ENCODE measurements at places on chromosomes 5 and 9. TPM values are rescaled to one million over a fixed set of nuclear protein-coding genes. Genes with fewer than 3 reads are reported as not detected.

Gene STPG3
- total RNA-seq = not detected

Gene FOXD4L6
- total RNA-seq = not detected

Gene NDOR1
- 9.2 TPM for total RNA-seq

Gene PALM2AKAP2
- total RNA-seq = under 0.01 TPM

Gene APBA1
- 0.52 TPM for total RNA-seq

Gene IL9
- not detected for total RNA-seq

Gene NIPAL4
- 11.5 TPM for total RNA-seq

Gene C6
- total RNA-seq = not detected

Gene SCGB3A2
- not detected for total RNA-seq

Gene CEL
- 0.21 TPM for total RNA-seq

Gene FSTL4
- total RNA-seq = 0.52 TPM

Gene IFNA2
- total RNA-seq = 0.21 TPM

Gene OR13J1
- not detected for total RNA-seq

Gene CRB2
- not detected for total RNA-seq

Gene TEX48
- total RNA-seq = not detected

Gene EDIL3
- 0.10 TPM for total RNA-seq

Gene PURA
- 6.5 TPM for total RNA-seq

Gene CSF2
- 3.5 TPM for total RNA-seq

Gene FAM221B
- not detected for total RNA-seq

Gene CYLC2
- not detected for total RNA-seq

Gene IL11RA
- total RNA-seq = 17.8 TPM

Gene CDK9
- 77.8 TPM for total RNA-seq

Gene PCDHGA3
- 0.10 TPM for total RNA-seq

Gene GGTA1
- total RNA-seq = 9.6 TPM

Gene OMD
- total RNA-seq = not detected

Gene ASPN
- not detected for total RNA-seq

Gene HRH2
- 10.6 TPM for total RNA-seq

Gene ORM1
- total RNA-seq = not detected

Gene PROP1
- total RNA-seq = not detected

Gene PCDHA9
- not detected for total RNA-seq

Gene KCTD16
- under 0.01 TPM for total RNA-seq

Gene TSSK1B
- total RNA-seq = 0.10 TPM

Gene PCDHA1
- total RNA-seq = not detected

Gene RPL12
- total RNA-seq = 2,145 TPM

Gene SLC22A4
- 2.2 TPM for total RNA-seq

All from mononuclear cell (primary cell).